MCF 10A (cell line): ENCODE measurements at places on chromosomes 4 and X.
A peak's percentile ranks its signal among the peaks of the same experiment; 100 is the strongest.

DNA sequence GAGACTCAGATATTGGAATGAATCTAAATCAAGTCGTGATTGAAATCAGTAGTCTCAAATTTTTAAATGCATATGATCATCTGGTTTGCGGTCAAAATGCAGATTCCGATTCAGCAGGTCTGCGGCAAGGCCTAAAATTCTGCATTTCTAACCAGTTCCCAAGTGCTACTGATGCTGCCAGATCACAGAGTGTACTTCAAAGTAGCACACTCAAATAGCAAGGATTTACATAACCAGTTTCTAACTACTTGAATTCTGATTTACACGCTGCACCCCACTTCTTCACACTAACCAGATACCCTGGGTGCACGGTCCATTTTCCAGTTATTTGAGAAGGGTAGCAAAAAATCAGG is 752 bp downstream of the MBTPS2 start:
- no peak for DNase-seq

DNA sequence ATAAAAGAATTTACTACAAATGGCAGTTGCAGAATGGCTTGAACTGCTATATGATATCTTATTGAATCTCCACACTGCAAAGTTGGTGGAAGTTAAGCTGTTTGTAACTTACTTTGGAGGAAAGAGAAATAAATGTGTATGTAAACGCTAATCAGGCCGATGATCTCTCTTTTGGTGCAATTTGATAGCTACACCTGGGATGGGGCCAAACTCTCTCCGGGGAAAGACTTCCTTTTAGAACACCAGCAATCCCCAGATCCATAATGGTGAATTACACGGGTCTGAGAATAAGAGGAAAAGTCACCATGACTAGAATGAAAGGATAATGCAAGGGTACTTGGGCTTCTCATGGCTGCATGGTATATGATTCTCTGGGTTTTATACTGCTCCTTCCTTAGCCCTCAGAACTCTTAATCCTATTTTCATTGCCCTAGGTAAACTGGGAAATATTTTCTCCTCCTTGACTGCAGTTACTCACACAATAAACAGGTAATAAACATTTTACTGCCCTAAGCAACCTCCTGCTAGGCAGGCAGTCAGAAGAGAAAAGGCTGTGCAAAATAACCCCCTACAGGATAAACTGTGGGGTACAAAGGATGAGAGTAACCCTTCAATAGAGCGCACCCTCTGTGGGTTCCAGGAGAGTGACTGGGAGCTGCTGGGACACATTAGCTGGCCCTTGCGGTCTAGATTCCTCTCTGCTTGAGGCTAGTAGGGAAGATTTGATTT is 109.3 kb downstream of the MGST2 start:
- DNase-seq = no peak

GRCh38 chr4:2536193-2537010 is at the start of gene FAM193A:
Gene FAM193A, plus strand, starts transcription at chr4:2536647. Its CDS starts 269 bp downstream, at chr4:2536916.
- peak; percentile 99 for DNase-seq

- DNase-seq = no peak
Measured at GRCh38 chr4:27775156-27775555, 914.5 kb downstream of the STIM2 start.

GRCh38 chr4:82517043-82517442 is 44.7 kb downstream of the TMEM150C start:
- DNase-seq = no peak

- no peak for DNase-seq
Measured at GRCh38 chr4:47068986-47069385, 37.6 kb downstream of the GABRB1 start.
